ENCODE measurements at places on chromosomes 3 and 15.

GRCh38 chr3:67437789-67438188 lies 216.6 kb downstream of the SUCLG2 start:
- DNase-seq, result no peak

DNA sequence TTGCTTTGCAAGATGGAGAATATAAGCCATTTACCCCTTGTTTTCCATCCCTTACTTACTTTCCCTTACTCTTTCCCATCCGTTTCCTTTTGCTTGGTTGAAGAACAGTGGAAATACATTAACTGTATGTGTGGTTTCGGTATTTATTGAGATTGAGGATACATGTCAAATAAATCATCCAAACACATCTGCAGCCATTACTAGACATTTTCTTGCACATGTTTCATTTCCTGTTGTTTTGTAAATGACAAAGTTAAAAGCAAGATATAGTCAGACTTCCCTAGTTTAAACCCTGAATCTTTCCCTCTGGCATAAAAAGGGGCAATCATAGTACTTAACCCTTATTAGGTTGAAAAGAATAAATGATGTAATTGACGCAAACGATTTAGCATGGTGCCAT lies 82.1 kb upstream of the BCHE start:
- DNase-seq, result no peak

DNA sequence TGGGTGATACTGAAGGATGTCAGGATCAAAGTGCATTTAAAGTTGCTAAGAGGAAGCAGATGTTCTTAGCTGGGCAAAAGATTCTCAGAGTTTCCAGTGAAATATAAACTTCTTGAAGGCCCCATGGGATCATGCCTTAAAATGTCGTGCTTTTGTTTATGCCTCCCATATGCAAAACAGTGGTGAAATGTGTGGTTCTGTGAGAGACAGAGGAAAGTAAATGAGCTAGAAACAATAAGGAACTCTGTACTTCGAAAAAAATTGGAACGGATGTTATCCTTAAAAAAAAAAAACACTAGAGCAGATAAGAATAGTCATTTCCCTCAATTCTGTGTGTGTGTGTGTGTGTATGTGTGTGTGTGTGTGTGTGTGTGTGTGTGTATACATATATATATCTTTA lies 497.0 kb upstream of the TBL1XR1 start:
- no peak for DNase-seq

GRCh38 chr15:22265056-22265945 lies 185.0 kb downstream of the OR4M2 start:
- peak; percentile 41 for DNase-seq

- no peak for DNase-seq
These were observed 34.1 kb downstream of the SHC4 start for GRCh38 chr15:48929661-48930060.

DNA sequence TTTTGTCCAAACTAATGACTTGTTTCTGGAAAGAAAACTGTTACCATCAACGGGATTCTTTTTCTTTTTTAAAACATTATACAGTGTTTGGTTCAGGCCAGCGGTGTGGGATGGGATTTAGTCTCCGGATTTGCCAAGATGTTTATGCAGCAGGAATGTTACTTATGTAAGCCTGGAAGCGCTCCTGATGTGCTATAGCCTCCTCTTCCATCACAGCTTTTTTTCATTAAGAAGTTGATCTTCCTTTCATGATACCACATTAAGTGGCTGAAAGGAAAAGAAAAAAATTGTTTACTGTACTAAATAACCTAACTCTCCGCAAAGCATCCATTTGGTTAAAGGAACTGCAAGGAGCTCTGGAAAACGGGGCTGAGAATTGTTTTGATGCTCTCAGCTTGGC lies 120.5 kb upstream of the ALDH1A3 start:
- no peak for DNase-seq

DNA sequence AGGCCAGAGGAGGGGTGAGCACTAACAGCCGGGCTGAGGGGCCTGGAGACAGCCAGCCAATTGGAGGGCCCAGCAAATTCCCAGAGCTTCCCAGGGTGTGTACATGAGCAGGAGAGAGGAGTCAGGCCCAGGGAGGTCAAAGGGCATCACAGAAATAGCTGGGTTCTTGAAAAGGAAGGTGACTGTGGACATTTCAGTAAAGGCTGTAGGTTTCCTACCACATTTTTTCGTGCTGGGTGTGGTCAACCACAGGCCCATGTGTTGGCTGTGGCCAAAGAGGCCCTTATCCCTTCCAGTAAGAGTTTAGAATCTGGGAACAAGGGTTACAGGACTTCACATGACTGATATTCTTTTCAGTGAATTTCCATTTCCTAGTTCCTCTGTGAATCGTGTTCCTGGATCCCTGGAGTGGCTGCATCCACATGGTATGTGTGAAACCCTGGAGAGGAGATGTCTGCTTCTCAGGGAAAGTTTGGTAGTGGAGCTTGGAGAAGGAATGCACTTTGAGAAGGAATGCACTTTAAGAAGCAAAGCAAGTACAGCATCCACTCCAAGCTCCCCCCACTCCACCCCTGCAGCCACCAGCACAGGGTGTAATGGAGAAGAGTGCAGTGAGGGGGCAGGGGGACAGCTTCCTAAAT lies 73.2 kb upstream of the HEG1 start:
- DNase-seq, result no peak

- no peak for DNase-seq
These were observed 379.9 kb upstream of the RBMS3 start for GRCh38 chr3:28901018-28901417.

- DNase-seq, result no peak
These were observed 37.9 kb downstream of the MYO5C start for GRCh38 chr15:52257734-52258062.

- DNase-seq, result no peak
These were observed 210.8 kb downstream of the CGGBP1 start for GRCh38 chr3:87848003-87848402.

GRCh38 chr3:40780291-40780924 lies 255.6 kb downstream of the ZNF621 start:
- DNase-seq, result no peak

- DNase-seq, result no peak
These were observed 1.8 kb downstream of the MANF start for GRCh38 chr3:51386852-51387229.

DNA sequence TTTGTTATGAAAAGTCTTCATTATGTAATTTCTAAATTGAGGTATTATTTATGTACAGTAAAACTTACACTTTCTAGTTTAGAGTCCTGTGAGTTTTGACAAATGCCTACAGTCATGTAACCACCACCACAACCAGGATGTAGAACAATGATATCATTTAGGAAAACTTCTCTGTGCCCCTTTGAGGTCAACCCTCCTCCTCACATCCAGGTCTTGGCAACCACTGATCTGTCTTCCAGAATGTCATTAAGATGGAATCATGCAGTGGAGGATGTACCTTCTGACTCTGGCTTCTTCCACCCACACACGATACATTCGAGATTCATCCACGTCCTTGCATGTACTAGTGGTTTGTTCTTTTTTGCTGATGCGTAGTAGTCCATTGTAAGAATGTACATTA lies 23.2 kb downstream of the MINAR1 start:
- DNase-seq, result no peak

DNA sequence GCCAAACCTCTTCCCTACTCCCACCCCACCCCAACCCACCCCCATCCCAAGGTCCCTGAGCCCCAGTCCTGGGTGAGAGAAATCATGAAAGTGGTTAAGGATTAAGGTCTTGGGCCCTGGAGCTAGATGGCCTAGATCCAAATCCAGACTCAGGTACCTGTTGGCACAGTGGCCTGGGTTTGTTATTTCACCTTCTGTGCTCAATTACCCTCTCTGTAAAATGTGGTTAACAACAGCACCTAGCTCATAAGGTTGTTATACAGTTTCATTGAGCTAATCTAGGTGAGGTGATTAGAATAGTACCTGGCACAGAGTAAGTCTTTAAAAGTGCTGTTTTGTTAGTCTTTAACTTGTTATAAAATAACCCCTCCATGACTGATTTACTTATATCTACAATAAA lies 6.4 kb upstream of the SNUPN start:
- DNase-seq, result no peak

- no peak for DNase-seq
These were observed 18.1 kb downstream of the GBE1 start for GRCh38 chr3:81743096-81744025.

- no peak for DNase-seq
These were observed 112.3 kb downstream of the CHCHD6 start for GRCh38 chr3:126816298-126816697.

- no peak for DNase-seq
These were observed 36.4 kb upstream of the MYZAP start for GRCh38 chr15:57555270-57555669.

- DNase-seq, result no peak
These were observed 40.2 kb upstream of the UBE2E2 start for GRCh38 chr3:23162934-23163333.

GRCh38 chr3:174193604-174194003 lies 665.5 kb upstream of the NAALADL2 start:
- DNase-seq, result no peak

DNA sequence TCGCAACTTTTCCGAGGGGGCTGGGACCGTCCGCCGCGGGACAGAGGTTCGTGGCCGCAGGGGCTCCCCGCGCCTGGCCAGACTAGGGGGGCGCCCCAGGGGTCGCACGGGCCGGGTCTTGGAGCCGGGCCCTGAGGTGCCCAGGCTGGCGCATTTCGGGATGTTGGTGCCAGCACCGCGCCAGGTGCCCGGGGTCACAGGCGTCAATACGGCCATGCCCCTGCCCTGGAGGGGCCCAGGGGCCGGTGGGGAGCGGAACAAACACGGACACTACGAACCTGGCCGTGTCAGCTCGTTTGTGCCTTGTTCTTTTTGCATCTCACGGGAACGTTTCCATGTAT lies 366 bp downstream of the TM6SF1 start:
- DNase-seq, result no peak

DNA sequence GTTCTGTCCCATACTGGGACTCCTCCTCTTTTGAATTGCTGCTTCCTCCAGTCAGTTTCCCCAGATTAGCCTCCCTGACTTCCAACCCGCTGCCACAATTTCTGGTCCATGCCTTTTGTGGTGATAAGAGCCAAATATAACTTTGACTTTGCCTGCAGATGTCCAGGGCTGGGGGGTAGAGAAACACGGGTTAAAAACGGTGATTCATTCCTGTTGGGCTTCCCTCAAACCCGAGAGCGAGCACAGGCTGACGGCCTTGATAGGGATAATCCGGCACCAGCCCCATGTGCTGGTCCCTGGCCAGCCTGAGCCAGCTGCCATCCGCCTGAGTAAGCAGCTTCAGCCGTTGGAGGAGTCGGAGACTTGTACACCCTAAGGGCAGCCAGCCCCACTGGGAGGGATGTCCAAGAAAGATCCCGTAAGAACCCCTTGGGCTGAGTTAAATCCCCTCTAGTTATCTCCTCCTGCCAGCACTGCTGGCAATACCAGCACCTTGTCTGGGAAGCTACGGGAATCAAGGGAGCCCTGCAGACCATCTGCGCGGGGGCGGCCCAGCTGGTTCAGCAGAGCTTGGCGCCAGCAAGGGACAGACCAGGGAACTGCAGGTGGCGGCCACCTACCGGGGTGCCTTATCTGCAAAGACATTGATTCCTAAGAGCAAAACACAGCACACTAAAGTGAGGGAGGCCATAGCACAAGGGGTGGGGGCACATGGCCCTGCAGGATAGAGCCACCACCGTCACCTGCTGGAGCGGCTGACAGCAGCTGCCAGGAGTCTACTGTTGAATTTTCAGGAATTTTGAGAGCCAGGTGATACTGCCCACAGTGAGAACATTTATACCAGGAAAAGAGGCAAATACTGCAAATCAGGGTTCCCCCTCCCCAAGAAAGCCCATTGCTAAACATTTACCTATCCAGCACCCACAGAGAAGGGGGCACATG lies 18.1 kb downstream of the CSPG4 start:
- no peak for DNase-seq

GRCh38 chr3:77329116-77329515 lies 289.2 kb downstream of the ROBO2 start:
- DNase-seq, result no peak

- DNase-seq, result no peak
These were observed 312.5 kb downstream of the C3orf38 start for GRCh38 chr3:88462230-88462629.
